ENCODE measurements at places on chromosomes 7 and 10.

GRCh38 chr10:74432841-74433594 lies 282.0 kb downstream of the ADK start:
- DNase-seq: no peak

DNA sequence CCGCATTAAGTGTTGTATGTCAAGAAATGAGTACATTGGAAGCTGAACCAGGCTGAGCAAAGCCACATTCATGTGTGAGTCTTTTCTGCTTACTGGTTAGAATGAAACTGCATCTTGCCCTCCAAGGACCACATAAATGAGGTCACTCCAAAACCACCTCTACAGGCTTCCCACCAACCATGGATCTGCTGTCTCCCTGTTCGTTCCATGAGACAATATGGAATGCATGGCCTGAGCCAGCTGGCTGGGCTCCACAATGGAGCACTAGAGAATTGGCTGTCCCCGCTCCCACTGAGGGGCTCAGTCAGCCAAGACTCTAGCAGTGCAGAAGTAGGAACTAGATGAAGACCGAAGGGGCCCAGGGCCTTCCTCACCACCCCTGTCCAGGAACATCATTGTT lies 120.8 kb downstream of the TNS3 start:
- no peak for DNase-seq

GRCh38 chr7:86908948-86909347 lies 150.5 kb downstream of the ELAPOR2 start:
- no peak for DNase-seq

DNA sequence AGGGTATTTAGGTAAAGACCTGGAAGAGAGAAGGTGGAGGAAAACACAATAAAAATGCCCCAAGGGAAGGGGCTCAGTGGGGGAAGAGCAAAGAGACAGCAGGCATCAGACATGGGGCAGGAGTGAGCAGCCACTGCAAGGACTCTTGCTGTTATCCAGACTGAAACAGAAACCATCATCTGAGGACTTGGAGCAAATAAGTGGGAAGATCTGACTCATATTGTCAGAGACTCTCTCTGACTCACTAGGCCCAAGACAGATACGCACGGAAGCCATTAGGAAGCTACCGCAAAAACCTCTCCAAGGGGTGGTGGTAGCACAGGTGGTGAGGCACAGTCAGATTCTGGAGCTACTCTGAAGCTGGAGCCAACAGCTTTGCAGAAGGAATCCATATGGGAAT lies 110.7 kb downstream of the RNF32 start:
- no peak for DNase-seq

DNA sequence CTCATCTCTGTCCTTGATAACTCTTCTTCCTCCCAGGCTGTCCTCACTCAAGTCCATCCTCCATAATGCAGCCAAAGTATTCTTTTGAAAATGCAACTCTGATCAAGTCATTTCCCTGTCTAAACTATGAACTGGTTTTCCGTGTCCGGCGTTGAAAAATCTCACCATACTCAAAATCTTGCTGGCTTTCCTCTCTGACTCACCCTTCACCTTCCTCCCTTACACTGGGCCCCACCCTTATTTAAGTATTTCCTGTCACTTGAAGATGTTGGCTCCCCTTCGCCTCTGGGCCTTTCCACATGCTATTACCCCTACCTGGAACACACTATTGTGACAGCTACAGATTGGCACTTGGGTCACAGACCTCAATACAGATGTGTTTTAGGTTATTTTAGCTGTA lies 515.6 kb downstream of the INHBA start:
- DNase-seq: no peak

DNA sequence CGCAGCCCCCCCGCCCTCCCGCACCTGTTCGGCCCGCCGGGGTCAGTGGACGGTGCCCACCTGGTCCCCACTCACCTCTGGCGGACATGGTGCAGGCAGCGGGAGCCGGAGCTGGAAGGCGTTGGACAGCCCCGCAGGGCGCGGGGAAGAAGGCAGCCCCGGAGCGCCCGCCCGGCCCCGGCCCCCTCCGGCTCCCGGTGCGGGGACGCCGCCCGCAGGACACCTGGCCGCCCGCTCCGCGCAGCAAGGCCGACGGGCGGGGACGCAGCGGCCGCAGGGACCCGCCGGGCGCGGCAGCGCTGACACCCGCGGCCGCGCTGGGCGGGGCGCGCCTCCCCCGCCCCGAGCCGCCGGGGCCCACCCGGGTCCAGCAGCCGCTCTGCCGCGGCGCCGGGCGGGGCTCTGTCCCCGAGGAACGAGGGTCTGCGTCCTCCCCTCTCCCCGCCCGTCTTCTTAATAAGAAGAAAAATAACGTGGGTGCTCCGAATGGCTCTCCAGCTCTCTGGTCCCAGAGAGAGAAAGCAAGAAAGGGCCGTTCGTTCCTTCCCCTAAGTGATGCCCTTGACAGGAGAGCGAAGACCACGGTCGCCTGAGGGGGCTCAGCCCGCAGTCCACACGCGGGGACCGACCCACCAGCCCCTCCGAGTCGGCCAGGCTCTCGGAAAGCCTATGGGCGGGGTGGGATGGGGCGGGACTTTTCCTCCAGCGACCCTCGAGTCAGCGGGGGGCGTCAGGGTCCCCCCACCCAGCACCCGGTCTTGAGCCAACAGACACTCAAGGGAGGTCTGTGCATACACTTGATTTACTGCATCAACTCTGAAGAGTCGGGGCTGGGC lies 53.4 kb upstream of the FHIP2A start:
- DNase-seq: no peak

- no peak for DNase-seq
These were observed 21.8 kb downstream of the PALD1 start for GRCh38 chr10:70500368-70500767.

- DNase-seq: no peak
These were observed 43.0 kb downstream of the CH25H start for GRCh38 chr10:89164080-89164479.

DNA sequence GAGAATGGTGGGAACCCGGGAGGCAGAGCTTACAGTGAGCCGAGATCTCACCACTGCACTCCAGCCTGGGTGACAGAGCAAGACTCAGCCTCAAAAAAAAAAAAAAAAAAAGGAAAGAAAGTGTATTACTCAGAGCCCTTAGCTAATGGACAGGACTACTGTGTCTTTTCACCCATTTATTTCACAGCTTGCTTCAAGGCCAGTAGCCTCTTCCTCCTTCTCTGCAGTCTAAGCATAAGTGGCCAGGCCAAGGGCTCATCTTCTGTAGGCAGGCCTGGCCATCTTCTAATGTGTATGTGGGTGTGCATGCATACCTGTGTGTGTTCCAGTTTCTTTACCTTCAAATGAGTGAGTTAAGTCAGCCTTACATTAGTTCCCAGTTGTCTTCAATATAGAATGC lies 94.8 kb upstream of the GDF10 start:
- DNase-seq: no peak

- DNase-seq: no peak
These were observed 98.0 kb downstream of the KAT6B start for GRCh38 chr10:74924251-74924963.

- DNase-seq: no peak
These were observed 62.2 kb downstream of the VIM start for GRCh38 chr10:17290226-17290625.

- no peak for DNase-seq
These were observed 255.6 kb upstream of the HABP2 start for GRCh38 chr10:113297226-113297625.

DNA sequence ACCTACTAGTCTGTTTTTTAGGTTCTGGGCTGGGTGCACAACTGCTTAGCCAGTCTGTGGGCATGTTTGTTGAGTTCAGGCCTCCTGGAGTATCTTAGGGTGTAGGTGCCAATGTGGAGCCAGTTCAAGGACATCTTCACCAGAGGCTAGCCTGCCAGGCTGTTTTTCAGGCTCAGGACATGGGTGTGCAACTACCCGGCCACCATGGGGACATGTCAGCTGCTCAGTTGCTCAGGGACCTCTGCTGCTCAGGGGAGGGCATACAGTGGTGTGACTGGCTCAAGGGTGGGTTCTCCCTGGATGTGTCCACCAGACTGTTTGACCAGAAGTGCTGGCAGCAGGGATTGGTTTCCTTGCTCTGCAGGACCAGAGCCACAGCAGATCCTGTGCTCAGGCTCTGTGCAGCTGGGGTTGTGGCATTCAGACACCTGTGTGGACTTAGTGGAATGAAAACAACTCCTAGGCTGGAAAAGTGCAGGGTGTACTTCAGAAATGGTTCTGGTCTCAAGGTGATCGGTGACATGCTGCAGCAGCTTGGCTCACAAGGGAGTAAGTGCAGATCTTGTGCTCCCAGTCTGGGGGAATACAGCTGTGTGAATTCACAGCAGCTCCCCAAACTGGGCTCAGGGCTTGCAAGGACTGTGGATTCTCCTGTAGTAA lies 44.8 kb downstream of the PALS2 start:
- no peak for DNase-seq

- DNase-seq: no peak
These were observed 511.4 kb downstream of the XPNPEP1 start for GRCh38 chr10:109411917-109412316.

GRCh38 chr10:126905776-126906703 lies 812 bp downstream of the DOCK1 start:
- DNase-seq: no peak

- no peak for DNase-seq
These were observed 106.4 kb downstream of the ELMO1 start for GRCh38 chr7:37342176-37342687.

DNA sequence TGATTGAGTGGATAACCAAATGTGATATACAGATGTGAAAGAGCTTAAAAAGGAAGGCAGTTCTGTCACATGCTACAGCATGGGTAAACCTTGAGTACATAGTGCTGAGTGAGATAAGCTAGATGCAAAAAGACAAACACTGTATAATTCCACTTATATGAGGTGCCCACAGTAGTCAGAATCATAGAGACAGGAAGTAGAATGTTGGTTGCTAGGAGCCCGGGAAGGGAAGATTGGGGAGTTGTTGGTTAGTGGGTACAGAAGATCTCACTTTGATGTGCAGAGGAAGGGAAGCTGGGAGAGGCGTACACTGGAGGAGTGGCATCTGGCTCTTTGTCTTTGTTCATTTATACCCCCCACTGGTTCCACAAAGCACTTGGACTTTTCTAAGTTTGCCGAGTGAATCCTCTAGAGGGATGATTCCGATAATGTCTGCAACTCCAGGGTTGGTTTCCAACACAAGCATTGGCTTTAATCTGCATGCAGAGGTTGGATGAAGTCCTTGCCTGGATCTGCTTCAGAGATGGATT lies 39.5 kb downstream of the TSPAN14 start:
- no peak for DNase-seq

DNA sequence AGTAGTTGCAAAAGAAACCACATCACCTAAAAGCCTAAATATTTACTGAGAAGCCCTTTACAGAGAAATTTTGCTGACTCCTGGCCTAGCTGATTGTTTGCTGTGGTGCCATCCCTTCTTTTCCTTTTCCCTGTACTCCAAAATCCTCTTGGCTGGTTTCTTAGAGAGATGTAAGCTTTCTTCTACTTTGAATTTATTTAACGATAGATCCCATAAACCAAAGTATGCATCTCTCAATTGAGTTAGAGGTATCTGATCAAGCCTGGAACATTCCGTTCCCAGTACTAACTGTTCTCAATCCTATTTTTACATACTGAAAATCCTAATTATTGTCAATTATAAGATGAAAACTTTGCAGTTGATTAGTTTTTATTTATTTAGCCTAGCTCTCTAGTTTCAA lies 6.3 kb downstream of the TMEM60 start:
- DNase-seq: no peak

DNA sequence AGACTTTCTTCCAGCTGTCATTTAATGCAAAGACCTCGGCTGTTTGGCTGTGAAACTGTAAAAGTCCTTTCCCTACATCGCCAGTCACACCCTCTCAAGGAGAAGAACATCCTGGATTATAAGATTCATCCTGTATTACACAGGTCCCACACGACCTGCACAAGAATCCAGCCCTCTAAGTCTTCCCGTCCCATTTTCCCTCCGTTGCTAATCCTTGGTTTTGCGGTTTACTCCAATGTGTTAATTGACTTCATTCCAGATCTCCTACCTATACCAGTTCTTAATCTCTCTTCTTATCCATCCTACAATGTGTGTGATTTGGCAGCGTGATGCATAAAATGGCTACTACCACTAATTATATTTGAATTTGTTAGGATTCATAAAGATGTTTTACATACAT lies 110.4 kb downstream of the COL28A1 start:
- no peak for DNase-seq

DNA sequence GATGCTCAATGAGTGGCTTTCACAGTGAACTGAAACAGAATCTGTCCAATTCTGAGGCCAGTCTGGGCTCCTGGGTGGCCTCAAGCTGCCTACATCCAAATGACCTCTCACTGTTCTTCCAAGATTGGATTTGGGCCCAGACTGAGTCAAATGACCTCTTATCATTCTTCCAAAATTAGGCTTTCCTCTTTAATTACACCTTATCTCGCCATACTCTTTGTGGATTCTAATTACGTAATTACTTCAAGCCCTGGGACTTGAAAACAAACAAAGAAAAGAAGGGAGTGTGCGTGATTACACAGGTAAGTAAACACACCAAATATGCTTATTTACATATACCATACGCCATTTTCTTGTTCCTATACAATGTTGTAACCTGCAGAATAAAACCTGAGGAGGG lies 18.8 kb downstream of the SORBS1 start:
- DNase-seq: no peak

GRCh38 chr7:150742286-150742968 lies 5.2 kb downstream of the GIMAP5 start:
- no peak for DNase-seq

DNA sequence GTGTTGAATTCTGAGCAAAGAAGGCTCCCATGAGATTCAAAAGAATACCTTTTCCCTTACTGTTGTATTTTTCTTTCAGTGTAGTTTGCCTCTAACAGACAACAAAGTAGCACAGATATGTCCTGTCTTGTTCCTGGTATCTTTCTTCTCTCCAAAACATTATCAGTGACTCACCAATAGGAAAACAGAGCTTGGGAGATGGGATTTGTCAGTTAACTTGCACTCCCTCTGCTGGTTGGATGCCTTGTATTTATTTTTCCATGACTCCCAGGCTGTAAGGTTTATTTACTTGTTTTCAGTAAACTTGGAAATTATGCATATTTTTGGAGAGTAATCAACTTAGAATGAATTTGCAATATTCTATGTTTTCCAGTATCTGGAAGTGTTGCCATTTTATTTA lies 129.7 kb downstream of the SAMD9 start:
- no peak for DNase-seq

DNA sequence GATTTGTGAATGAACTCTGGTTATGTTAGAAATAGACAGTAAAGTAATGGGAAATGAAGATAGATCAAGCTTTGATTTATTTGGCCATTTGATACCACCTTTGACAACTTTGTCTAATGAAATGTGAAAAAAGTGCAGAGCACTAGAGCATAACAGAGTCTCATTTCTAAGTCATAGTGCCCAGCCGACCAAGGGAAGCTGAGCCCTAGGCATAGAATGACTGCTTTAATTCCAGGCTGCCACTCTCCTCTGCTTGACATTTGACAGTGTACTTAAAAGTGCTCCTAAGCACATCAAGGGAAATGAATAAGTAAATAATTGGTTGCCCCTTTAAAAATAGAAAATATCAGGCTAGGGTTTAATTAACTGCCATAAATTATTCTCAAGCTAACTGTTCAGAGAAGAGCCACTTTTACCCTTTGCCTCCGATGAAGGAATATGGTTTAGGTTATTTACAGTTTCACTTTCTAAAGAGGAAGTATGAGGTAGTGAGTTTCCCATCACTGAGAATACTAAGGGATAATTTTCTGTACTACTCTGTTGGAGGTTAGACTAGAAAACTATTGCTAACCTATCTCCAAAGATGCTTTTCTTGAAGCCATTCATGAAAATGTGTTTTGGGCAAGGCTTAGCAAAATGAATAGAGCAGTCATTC lies 591.6 kb downstream of the REEP3 start:
- no peak for DNase-seq
